SW480 (cell line): ENCODE measurements at places on chromosomes 11 and 22.

DNA sequence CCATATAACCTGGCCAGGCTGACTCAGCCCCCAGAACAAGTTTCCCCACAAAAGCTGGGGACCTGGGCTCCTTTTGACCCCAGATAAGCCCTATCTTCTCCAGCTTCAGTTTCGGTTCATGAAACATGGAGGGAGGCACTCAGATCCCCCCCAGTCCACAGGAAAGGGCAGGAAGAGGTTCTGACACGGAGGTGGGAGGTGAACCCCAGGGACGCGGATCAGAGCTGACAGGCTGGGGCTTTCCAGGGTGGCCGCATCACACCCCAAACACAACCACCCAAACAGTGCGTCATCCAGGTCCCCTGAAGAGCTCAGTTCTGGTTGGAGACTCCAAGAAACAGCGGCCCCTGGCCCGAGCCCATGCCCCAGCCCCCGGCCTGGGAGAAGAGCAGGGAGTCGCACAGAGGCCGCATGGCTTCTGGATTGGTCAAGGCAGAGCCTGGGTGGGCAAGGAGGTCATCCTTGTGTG, 44.3 kb upstream of the A4GALT start:
- no peak for DNase-seq

DNA sequence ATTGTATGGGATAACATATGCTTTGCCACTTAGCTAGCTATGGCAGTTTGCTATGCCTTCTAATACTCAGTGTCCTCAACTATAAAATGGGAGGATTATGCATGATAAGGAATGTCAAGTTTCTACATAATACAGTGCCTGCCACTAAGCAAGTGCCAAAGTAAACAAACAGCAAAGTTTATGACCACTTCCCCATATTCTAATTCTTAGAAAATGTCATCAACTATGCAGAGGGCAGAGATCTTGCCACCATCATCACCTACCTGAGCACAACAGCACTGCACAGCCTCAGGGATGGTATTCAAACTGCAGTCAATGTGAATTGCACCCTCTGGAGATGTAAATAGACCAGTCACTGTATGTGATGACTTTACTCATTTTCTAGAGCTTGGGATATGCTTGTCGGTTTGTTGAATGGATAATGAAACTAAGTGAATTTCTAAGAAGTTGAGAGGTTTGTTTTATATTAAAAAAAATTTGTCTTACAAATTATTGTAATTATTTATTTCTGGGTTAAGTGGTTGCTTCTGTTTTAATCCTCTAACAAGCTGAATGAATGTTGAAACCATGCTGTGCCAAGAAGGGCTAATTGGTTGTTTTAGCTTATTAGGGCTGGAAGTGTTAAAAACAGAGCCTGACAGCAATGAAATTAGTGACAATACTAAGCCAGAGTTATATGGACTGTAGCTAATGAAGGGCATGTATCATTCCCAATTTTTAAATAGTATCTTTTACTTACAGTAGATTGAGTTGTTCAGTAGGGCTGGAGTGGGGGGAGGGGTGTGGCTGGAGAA, 398.4 kb downstream of the CNTN5 start:
- no peak for DNase-seq

DNA sequence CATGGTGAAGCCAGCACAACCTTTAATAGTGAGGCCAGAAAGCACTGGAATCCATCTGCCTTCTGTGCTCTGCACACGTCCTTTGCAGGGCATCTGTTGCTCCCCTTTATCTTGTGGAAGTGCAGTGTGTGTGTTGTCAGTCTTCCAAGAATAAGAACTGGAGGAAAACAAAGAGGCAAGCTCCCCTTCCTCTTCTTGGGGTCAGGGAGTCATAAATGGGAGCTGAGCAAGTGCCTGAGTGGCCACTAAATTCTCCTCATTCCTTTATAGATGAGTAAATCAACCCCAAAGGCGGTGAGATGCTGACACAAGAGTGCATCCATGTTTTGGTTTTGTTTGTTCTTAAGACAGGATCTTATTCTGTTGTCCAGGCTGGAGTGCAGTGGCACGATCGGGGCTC, 38.3 kb downstream of the WT1 start:
- DNase-seq, result no peak

DNA sequence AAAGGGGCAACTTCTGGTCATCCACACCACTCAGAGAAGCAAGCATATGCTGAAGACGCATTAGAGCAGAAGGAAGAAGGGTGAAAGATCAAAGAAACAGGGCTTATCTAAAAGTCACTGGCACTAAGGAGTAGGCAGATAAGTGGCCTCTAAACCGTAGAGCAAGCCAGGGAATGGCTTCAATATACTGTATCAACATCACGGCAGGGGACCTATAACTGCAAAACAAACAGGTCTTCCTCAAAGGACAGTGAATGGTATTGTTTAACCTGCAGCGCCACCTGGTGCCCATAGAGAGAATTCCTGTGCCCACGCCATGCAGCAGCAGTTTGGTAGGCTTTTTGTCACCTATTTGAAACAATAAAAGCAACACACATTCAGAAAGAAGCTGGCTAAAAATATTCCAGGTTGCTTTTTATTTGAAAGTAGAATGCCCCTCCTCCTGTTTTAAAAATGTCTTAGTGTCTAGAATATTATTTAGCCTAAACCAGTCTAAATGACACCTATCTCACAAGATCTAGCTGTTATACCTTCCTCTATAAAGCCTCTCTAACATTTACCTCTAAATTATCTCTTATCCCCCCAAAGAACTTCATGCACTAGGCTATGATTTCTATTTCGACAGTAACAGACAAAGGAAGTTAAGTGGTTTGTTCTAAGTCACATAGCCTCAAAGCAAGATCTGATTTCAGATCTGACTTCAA, 21.8 kb downstream of the SNX19 start:
- peak; percentile 60 for DNase-seq

GRCh38 chr11:45270946-45271716, 15.0 kb downstream of the SYT13 start:
- no peak for DNase-seq
